Fibroblast of lung (primary cell): ENCODE measurements at places on chromosomes 2 and 18. TPM values are rescaled to one million over a fixed set of nuclear protein-coding genes. Genes with fewer than 3 reads are reported as not detected.

GRCh38 chr2:210814251-210815025 lies 258.0 kb downstream of the CPS1 start:
- DNase-seq: no peak

GRCh38 chr2:47484396-47484795 lies 81.4 kb downstream of the MSH2 start:
- peak; percentile 23 for DNase-seq

GRCh38 chr2:221388891-221389290 lies 183.2 kb downstream of the EPHA4 start:
- DNase-seq: no peak

DNA sequence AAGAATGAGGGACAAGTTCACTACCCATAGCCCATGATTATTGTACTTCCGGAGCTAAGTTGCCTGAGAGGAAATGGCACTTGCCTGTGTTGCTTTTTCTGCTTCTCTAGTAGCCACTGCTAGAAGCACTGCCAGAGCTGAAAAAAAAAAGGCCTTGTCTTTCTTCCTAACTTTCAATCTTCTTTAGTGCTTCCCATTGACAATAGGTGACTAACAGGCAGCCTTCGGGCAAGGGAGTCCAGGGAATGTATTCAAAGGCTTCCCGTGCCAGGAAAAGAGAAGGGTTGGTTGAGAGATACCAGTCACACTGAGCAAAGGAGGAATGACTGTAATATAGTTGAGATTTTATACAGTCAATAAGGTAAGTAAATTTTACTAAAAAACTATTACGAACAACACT lies 242.0 kb downstream of the CALCRL start:
- DNase-seq: no peak

GRCh38 chr2:239675826-239676715 lies 275.3 kb upstream of the HDAC4 start:
- no peak for DNase-seq

DNA sequence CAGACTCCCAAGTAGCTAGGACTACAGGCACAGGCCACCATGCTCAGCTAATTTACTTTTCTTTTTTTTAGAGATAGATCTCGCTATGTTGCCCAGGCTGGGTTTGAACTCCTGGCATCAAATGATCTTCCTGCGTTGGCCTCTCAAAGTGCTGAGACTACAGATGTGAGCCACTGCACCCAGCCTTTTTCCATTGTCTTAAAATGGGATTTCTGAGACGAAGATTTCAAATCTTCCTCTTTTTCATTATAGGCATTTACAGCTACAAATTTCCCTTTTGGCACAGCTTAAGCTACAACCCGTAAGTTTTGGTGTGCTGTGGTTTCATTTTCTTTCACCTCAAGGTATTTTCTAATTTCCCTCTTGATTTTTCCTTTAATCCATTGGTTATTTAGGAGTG lies 8.6 kb downstream of the GNLY start:
- no peak for DNase-seq

GRCh38 chr2:97870396-97870843 lies 125.3 kb downstream of the TMEM131 start:
- DNase-seq: peak; percentile 88

- no peak for DNase-seq
Measured at GRCh38 chr18:50696436-50696835, 123.4 kb downstream of the MRO start.

DNA sequence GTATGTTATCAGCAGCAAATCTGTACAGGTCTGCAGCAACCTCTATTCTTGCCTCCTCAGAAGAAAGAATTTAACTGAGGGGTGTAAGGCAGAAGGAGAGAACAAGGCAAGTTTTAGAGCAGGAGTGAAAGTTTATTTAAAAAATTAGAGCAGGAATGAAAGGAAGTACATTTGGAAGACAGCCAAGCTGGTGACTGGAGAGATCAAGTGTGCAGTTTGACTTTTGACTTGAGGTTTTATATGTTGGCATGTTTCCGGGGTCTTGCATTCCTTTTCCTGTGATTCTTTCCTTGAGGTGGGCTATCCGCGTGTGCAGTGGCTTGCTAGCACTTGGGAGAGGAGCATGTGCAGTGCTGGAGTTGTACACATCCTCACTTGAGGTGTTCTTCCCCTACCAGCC lies 16.5 kb upstream of the CERS6 start:
- DNase-seq: peak; percentile 46

GRCh38 chr2:95354925-95355324 lies 47.6 kb upstream of the FAHD2A start:
- no peak for DNase-seq

GRCh38 chr18:58095655-58096054 lies 51.6 kb downstream of the NEDD4L start:
- DNase-seq: no peak

DNA sequence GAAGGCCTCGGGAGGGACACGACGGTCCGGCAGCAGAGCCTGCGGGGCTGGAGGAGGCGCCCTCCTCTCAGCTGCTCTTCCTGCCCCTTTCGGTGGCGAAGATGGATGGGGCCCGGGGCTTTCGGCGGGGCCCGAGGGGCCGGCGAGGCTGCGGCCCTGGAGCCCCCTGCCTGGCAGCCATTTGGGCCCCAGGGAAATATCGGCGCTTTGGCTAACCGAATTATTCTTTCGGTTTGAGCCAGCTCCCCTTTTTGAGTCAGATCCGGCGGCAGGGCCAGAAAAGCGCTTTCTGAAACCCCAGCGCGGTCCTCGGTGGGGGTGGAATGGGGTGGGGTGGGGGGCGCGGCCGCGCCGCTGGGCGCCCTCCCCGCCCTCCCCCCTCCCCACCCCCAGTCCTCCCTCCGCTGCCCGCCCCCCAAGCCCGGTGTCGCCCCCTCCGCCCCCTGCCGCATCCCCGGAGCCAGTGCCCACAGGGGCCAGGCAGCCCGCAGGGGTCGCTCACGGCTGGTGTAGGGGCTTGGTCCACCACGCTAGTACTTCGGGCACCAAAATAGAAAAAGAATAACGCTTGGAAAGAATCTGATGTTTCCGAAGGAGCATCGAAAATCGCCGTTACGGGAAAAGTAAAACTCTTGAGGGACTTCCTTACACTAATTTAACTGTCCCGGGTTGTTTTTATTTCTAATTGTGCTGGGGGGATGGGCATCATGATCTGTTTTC lies 9.1 kb upstream of the ARID5A start:
- peak; percentile 47 for DNase-seq

DNA sequence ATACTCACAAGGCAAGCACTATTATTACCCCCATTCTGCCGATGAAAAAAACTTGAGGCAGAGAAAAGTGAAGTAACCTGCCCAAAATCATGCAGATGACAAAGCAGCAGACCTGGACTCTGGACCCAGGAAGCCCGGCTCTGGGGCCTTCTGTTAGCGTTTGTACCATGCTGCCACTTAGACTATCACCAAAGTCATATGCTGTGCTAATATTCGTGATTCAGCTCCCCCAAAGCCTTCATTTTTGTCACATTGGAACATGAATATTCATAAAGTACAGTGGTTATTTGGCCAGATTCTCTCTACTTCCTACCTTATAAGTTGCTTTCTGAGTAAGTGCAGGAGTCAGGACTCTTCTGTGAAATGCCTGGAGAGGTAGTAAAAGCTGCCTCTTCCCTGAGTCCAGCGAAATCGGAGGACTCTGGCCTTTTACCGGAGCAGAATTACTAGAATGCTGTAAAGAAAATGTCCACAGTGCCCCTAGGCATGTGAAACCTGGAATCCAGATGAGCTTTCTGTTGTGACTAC lies 86.7 kb downstream of the FTCDNL1 start:
- DNase-seq: no peak

GRCh38 chr18:39786477-39786876 lies 2168.6 kb upstream of the PIK3C3 start:
- DNase-seq: no peak

DNA sequence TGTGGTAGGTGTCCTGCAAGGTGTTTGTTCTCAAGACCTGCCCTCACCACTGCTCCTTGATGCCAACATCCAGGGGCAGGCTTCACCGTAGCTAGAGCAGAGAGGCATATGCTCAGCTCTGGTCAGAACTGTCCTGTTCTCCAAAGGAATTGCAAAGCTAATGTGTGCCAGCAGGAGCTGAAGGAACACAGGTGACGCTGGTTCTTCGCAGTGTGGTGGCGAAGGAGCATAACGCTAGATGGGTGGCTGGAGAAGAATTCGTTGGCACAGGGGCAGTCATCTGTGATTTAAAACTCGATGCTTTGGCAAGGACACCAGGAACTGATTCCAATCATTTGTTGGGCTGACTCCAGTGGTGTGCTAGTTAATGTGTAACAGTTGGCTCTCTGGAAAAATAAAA lies 11.4 kb upstream of the PER2 start:
- DNase-seq: no peak

- DNase-seq: peak; percentile 27
Measured at GRCh38 chr2:110678457-110679336, 834 bp upstream of the BUB1 start.

DNA sequence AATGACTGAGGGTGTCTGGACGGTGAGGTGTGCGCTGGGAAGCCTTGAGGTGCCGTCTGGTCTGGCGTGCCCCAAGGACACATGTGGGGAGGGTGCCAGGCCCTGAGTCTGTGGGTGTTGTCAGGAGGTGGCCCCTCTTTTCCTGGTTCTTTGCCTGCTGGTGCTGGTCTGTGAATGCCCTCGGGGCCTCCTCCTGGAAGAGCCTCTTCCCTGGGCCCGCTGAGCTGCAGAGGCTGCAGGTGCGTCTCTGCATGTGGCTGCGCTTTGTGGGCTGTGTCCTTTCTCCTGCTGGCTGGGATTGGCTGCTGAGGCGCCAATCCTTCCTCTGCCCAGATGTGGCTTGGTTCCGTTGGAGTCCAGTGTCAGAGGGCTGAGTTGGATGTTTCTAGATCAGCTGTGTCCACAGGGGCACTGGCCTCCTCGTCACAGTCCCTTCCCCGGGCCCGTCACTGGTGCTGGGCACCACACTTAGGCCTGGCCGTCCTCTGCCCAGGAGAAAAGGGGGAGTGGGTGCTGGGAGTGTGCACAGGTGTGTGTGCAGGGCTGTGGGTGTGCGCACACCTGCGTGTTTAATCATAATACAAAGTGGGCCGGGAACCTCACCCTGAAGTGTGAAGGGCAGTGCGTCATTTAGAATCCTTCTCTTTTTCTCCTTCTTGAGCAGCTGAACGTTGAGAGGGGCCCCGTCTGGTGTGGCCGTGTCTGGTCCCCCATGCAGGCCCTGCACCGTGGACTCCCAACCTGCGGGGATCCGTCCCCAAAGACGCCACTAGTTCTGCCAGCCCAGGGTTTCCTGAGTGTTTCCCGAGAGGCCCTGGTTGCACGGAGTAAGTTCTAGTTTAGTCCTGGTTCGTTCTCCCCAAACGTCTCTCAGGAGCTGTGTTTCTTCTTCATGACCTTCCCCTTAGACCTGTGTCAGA lies 35.5 kb downstream of the RTP5 start:
- no peak for DNase-seq

DNA sequence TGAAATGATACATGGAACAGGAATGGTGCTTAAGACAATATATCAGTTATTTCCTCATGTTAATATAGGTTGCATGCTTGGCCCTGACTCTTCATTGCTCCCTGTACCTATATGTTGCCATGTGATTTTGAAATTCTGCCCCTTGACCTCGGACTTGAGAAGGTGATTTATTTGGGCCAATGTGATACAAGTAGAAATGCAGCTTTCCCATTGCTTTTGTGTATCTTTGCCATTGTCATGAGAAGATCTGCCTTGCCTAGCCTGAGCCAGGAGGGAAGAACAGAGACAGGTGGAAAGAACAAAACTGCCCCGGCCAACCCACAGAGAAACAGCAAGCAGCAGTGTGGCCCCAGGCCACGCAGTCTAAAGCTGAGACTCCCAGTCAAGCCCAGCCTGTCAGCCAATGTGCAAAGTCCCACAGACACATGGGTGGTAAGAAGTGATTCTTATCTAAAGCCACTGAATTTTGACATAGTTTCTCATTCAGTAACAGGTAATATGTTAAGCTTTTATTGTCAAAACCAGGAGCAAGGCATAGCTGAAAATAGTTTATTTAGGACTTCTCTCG lies 245.7 kb upstream of the RND3 start:
- DNase-seq: no peak

DNA sequence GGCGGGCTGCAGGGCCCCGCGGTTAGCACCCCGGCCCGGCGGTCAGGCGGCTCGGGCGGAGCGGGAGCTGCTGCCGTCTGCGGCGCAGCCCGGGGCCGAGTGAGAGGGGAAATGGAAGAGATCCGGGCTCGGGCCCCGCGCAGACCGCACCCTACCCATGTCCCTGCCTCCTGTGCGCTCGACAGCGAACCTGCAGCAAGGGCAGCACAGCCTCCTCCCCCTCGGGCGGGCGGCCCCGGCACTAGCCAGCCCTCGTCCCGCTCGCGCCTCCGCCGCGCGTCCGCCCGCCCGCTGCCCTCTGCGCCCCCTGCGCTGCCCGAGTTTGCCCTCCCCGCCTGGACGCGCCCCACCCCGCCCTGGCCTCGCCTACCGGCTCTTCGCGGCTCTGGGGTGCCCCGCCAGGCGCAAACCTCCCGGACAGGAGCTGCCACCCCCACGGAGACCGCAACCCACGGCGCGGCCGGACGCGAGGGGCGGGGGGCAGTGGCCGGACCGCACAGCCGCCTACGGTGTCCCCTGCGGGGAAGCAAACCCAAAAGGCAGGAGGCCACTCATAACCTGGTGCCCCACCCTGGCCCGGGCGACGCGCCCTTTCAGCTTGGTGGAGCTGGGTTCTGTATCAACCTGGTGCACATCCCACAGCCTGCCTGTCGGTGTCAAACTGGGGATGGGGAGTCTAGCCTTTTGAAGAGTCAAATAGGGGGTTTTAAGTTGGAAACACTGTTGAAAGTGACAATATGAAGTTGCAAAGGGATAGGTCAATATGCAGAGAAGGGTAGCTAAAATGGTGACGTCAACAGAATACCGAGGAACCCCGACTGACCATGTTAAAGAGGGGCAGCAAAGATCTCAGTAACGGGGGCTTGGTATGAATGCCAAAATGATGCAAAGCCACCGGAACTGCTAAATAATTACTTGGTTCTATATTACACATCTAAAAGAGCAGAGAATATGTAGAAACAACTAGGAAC lies at the start of gene IHH:
IHH (minus strand) TSS at position 101 of the 971 bp plus-strand sequence. CDS start 454 bp downstream, outside the sequence.
- peak; percentile 6 for DNase-seq

DNA sequence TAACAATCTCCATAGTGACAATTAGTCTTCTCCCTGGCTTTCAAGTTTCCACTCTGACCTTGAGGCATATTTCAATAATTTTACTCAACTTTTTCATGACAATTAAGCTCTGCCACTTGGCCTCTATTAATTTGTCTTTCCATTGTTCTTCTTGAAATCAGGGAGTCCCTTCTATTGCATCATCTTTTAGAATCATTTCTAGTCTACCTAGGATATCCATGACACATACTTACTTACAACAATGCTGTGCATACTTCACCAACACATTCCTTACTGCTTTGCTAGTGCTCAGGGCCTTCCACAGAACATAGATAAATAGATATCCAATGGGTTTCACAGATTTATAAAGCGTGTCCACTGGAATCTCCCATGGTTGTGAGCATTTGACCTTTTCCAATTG lies 331.5 kb upstream of the LRP1B start:
- DNase-seq: peak; percentile 11

GRCh38 chr2:190207930-190208329 lies 111.7 kb downstream of the HIBCH start:
- DNase-seq: no peak

- DNase-seq: no peak
Measured at GRCh38 chr2:58398406-58398805, 157.3 kb upstream of the FANCL start.

The MRO gene
- under 0.01 TPM in 2 replicates for total RNA-seq

The CAPN14 gene
- under 0.01 and 0.17 TPM in 2 replicates for total RNA-seq

The TMEM247 gene
- not detected in 2 replicates for total RNA-seq

The SLC4A5 gene
- total RNA-seq: under 0.01 and 0.17 TPM in 2 replicates

The NETO1 gene
- total RNA-seq: 0.26 and 2.0 TPM in 2 replicates

The RPIA gene
- 6.4 and 6.7 TPM in 2 replicates for total RNA-seq

The GCG gene
- total RNA-seq: not detected in 2 replicates

The COLEC11 gene
- total RNA-seq: 0.77 and 0.83 TPM in 2 replicates

The ERBB4 gene
- under 0.01 and 0.17 TPM in 2 replicates for total RNA-seq

The SCLY gene
- 13.6 and 16.5 TPM in 2 replicates for total RNA-seq

The RGPD3 gene
- total RNA-seq: 0.17 and 0.26 TPM in 2 replicates
